ENCODE measurements at places on chromosomes 2 and 18. TPM values are rescaled to one million over a fixed set of nuclear protein-coding genes. Genes with fewer than 3 reads are reported as not detected.

DNA sequence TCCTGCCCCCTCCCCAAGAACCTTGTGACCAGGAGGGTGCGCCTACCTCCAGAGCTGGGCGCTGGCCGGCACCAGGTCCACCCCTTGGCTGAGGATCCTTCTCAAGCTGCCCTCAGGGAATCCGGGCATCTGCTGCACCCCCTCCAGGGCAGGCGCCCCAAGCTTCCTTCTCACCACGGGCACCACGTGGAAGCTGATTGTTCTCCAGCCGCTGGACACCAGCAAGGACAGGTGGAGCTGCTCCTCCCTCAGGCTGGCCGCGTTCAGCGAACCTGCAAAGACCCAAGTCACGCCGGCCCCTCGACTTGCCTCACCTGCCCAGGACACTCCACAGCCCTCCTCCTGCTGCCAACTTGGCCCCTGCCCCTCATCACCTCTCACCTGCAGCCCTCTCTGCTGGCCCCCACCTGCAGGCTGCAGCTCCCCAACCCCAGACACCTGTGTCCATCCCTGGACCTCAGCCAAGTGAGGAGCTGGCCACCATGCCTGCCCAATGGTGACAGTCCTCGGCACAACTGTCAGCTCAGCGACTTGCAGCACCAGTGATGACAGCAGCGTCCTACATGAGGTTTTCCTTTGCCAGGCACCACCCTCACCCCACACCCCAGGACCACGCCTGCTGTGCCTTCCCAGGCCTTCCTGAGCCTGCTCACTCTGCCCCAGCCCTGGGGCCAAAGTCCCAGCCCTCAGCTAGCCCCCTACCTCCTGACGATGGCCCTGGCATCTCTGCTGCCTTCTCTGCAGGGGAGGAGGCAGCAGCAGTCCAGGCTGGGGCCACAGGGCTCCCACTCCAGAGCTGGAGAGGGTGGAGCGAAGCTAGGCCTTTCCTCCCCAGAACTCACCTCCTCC is 4.2 kb downstream of the MAB21L4 start:
- no peak for DNase-seq

DNA sequence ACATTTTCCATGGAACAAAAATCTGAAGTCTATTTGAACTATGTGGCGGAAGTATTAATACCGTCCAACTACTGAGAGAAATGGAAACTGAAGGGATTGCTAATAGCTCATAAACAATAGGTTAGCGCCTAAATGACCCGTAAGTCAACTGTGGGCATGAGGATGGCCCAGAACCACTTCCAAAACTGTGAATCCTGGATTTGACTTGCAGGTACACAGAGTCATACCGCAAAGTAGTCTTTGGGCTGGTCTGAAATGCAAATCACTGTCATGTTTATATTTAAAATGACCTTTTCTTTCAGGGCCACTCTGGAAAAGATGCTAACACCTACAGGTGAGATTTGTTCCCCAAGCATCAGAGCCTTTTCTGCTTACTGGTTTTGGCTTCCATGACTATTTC is 50.6 kb downstream of the STAT4 start:
- no peak for DNase-seq

DNA sequence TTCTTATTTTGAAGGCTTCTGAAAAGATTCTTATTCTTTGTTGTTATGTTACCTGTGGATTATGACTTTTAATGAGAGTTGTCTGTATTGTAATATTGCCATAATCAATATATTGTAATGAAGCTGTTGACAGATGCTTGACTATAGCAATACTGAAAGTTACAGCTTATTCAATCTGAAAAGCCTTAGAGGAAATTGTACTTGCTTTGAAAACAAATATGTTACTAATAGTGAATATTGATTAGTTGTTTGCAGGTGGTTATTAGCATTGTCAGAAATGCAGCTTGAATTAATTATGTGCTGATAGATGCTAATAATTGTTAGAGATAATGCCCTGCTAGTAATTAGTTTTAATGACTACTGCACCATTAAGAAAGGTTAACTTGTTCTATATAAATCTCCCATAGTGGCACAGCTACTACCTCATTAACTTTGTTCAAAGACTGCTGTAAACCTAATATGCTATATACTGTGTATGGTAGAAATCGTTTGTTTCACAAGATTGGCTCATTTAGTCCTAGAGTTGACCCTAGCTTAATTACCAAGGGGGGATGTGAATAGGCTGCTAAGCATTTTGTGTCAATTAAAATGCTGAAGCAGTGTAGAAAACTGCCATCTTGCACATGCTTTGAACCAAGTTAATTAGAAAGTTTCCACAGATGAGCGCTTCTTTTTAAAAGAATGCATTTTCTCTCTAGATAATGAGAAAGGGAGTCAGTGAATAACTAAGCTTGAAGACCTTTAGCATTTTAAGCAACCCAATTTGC is 30.5 kb downstream of the SLC39A10 start:
- DNase-seq: no peak

- no peak for DNase-seq
These were observed 3.2 kb downstream of the NBAS start for GRCh38 chr2:15557887-15558311.

DNA sequence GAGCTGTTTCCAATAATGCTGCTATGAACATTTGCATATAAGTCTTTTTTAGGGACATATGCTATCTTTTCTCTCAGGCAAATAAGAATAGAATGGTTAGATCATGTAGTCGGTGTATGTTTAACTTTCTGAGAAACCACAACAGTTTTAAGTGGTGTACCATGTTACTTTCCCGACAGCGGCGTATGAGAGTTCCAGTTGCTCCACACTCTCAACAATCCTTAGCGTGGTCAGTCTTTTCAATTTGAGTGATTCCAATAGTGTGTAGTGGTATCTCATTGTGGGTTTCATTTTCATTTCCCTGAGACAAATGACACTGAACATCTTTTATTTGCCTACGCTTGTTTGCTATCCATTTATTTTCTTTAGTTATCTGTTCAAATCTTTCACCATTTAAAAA is 149.5 kb downstream of the ACOXL start:
- DNase-seq: no peak

GRCh38 chr2:70596739-70597138 is 43.1 kb upstream of the TGFA start:
- DNase-seq: no peak

- DNase-seq: no peak
These were observed 48.1 kb upstream of the SMAD2 start for GRCh38 chr18:47978603-47979002.

- no peak for DNase-seq
These were observed 24.4 kb downstream of the GRHL1 start for GRCh38 chr2:9975805-9976447.

Gene TIGD1
- 3.0 TPM for total RNA-seq

Gene C1QL2
- not detected for total RNA-seq

Gene CHST9
- total RNA-seq: 0.14 TPM
